ENCODE measurements at places on chromosomes 2 and 18.
A peak's percentile ranks its signal among the peaks of the same experiment; 100 is the strongest.

GRCh38 chr2:4300616-4301015 lies 597.2 kb downstream of the DCDC2C start:
- no peak for DNase-seq

- DNase-seq, result no peak
Measured at GRCh38 chr2:240963868-240964703, 34.3 kb upstream of the SNED1 start.

- no peak for DNase-seq
Measured at GRCh38 chr2:25920786-25921415, 42.6 kb upstream of the ASXL2 start.

GRCh38 chr2:147294825-147295392 lies 549.9 kb upstream of the ACVR2A start:
- DNase-seq, result no peak

DNA sequence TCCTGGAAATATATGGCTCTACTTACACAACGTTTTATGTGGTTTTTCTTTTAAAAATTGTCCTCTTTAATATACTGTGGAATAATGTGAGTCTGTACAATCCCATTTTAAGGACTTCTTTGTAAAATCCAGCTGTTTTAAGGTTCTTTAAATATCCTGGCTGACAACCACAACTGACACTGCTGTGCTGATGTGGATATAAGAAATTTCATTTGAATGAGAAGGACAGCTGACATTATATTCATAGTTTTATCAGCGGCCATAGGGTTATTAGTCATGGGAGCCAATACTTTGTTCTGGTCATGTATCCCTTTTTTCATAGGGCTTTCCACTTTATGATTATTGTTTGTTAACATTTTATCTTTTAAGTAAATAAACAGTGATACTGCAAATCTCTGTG lies 169.5 kb downstream of the CAMKMT start:
- no peak for DNase-seq

DNA sequence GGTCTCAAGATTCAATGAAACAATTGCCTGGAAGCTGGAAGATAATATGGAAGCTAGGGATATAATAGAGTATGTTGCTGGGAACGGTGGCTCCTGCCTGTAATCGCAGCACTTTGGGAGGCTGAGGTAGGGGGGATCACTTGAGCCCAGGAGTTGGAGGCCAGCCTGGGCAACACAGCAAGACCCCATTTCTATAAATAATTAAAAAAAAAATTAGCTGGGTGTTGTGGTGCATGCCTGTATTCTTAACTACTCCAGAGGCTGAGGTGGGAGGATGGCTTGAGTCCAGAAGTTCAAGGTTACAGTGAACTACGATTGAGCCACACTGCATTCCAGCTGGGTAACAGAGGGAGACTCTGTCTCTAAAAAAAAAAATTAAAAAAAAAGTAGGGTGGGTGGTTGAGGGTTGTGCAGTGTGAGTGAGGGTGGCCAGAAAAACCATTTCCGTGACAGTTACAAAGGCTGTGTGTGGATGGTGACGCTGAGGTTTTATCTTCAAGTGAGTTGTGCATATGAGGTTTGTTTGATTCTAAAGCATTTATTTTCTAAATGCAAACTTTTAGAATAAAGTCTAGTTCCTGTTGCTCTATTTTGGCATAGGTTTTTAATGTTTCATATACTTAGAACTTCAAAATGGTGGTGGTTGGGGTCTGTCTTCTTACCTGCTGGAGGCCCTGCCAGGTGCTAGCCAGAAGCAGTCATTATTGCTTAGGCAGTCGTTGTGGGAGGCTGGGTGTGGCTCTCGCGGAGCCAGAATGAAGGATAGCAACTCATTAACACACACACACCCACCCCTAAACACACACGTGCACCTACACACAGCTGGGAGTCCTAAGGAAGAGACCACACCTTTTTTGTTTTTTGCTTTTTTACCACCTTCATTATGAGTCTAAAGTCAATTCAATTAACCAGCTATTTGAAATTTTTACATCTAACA lies 4.7 kb upstream of the IL1R2 start:
- no peak for DNase-seq

DNA sequence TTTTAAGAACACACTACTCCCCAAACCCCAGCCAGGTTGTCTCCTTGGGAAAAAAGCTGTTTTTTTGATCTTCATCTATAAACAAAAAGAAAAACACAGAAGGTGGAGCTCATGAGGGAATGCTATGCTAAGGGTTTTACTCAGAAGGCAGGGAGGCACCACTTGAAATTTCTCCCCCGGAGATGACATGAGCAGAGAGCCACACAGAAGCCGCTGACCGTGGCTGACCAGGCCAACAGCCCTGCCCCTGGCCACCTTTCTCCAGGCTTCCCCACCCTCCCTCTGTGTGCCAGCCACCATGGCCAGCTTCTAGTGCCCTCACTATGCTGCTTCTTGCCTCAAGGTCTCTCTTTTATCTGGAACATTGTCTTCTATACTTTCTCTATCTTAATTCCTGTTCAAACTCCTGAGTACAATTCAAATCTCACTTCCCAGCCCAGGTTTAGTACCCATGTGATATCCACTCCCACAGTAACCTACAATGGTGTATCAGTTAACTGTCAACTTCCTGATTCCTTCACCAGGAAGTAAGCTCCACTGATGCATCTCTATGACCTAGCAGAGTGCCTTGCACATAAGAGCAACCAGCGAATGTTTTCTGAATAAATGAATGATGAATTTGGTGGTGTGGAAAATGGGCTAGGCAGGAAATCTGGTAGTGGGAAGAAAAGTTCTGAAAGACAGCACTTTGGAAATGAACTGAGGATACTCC lies 15.3 kb downstream of the LAPTM4A start:
- no peak for DNase-seq

DNA sequence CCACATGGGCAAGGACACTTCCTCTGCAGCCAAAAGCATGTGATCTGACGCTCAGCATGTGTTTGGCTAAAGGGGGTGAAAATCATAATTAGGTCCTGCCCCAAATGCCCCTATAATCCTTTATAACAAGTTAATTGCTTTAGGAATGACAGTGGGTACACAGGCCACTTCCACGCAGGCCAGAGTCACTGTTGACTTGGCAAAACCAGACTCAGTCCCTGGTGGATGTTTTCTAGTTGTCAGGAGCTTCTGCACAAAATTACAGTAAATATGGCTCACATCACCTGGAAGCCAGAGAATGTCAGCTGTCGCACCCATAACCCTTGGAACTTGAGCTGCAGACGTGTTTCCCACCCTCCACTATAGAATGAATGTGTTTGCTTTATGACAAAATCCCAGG lies 13.3 kb upstream of the PXDN start:
- DNase-seq, result no peak

DNA sequence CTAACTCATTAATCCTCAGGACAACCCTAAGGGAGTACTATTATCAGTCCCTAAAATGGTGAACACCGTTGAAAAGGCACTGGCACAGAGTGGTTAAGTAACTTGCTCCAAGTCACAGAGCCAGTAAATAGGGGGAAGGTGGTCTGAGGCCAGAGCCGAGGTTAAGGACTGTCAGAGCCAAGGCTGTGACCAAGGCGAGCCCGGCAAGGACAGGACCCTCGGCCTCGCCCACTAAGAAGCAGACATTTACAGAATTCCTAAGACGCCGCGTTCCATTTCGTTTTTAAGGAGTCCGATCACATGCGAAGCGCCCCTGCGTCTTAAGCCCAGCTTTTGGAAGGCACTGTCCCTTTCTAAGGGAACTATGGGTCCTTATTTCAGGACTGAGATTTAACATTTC lies 1.1 kb downstream of the PDIA6 start:
- no peak for DNase-seq

- DNase-seq, result no peak
Measured at GRCh38 chr18:27763341-27763740, 413.6 kb downstream of the CDH2 start.

- no peak for DNase-seq
Measured at GRCh38 chr18:42192251-42193248, 237.5 kb downstream of the PIK3C3 start.

- DNase-seq, result no peak
Measured at GRCh38 chr18:36519358-36519757, 221.8 kb downstream of the FHOD3 start.

DNA sequence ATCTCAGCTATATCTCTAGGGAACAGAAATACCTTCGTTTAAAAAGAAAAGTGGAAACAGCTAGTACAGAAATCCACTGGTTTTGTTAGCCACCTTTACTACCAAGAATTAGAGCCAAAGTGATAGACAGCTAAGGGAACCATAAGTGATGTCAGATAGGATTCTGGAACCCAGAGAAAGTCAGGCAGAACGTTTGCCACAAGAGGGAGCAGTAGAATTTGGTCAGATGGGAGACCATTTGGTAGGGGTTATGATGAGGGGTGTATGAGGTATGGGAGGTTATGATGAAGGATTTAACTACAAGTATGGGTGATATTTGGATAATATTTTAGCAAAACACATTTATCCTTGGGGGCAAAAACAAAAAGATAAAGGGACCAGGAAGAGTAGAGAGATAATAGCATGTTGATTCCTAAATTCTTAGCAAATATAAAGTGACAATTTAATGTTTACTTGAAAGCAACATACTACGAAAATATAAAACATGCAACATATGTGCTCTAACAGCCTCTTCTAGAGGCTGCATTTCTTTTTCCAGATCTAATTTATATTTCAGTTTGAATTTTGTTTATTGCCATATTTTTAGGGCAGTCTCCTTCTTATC lies 3.3 kb downstream of the SLC8A1 start:
- no peak for DNase-seq

GRCh38 chr2:42288811-42289210 lies 72.2 kb downstream of the COX7A2L start:
- DNase-seq, result no peak

DNA sequence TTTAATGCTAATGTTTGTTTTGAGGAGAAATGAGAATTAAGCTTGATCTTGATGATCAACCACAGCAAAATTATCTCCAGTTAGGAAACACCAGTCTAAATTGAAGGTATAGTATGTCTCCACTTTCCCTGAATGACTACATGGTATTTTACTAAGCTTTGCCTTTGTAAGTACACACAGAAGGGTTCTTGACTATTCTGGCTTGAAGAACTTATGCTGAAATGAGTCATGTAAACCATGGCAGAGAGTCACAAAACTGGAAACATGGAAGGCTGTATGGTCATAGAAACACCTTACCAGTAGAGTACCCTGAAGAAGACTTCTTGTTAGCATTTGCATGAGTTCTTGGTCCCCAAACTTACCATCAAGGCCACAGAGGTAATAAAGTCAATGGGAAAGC lies 250.5 kb downstream of the SLC8A1 start:
- DNase-seq, result no peak

GRCh38 chr18:79944126-79944731 lies 7.2 kb downstream of the SLC66A2 start:
- DNase-seq, result peak; percentile 24

DNA sequence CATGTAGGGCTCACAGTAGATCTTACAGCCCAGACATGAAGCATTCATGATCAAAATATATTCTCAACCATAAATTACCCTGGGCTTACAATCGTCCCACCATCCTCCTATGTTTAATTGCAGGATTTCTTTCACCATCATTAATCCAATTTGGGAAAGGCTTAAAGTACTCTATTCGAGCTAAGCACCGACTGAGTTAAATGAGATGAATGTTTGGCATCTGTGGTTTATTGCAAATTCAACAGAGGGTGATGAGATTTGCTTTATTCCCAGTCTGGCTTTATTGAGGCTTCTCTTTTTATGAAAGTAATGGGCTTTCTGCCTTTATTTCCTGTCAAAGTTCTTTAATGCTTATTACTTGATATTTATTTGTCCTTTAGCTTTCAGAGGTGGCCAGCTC lies 159.0 kb downstream of the METTL4 start:
- no peak for DNase-seq

GRCh38 chr18:2522112-2522511 lies 49.2 kb downstream of the METTL4 start:
- DNase-seq, result no peak

- no peak for DNase-seq
Measured at GRCh38 chr2:226327830-226328229, 471.8 kb downstream of the IRS1 start.

DNA sequence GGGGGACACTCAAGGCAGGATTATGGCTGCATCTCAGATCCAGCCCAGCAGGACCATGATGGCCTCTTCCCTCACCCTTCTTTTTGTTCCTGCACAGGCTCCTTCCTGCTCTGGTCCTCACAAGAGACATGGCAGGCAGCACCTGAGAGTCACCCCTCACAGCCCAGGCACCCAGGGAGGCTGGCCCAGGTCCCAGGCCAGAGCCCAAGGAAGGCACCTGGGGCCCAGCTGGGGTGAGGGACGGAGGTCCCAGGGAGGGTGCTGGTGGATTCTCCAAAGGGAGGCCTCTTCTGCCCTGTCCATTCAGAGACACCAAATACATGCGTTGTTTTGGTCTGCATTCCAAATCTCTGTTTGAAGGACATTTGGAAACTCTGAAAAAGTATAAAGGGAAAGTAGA lies 285.4 kb upstream of the HS6ST1 start:
- DNase-seq, result no peak

- no peak for DNase-seq
Measured at GRCh38 chr2:65813631-65814173, 381.3 kb upstream of the SPRED2 start.

DNA sequence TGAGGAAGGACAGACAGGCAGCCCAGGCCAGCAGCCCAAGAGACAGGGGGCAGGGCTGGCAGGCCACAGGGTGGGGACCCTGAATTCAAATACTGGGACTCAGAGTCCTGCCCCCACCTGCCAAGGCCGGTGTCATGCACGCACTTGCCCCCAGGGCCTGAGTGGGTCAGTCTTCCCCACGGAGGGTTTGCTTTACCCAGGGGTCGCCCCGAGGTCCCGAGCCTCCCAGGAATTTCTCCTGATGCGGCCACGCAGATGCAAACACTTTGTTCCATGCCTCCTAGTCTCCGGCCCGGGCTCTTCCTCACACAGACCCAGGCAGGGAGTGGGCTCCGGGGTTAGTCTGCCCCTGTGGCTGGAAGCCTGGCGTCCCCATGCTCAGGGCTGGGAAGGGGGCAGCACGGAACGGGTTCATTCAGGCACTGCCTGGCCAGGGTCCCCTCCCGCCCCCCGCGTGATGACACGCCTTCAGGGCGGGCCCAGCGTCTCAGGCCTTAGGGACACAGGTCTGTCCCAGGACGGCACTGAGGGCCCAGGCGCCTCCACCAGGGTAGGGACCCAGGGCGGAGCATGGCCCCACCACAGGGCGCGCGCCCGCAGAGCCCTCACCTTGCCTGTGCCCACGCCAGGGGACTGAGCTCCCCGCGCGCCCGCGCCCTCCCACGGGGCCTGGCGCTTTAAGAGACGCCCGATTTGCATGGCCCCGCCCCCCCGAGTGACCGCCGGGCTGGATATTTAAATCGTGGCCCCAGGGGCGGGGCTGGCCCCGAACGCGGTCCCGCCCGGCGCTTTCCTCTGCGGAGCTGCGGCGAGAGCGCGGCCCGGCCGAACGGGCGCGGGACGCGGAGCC lies at the start of gene SNED1:
SNED1 (plus strand) TSS at position 763 of the 850 bp plus-strand sequence. CDS start 220 bp downstream, outside the sequence.
- peak; percentile 48 for DNase-seq

DNA sequence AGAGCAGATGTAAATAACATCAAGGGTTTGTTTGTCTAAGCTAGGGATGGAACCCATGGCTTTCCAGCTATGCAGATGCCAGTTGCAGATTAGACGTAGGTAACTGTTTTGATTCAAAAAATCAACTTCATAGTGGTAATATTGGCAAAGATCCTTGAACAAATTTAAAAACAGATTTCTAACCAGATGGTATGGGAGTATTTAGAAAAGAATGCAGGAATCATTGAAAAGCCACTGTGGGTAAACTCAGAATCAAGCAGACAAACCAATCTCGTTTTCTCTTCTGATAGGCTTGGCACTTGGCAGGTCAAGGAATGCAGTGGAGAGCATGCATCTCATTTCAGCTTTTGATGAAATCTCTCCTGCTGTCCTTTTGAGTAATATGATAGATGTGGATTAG lies 377.5 kb downstream of the CLIP4 start:
- no peak for DNase-seq
